Smooth muscle cell of bladder (primary cell): ENCODE measurements at places on chromosomes 6 and 20. TPM values are rescaled to one million over a fixed set of nuclear protein-coding genes. Genes with fewer than 3 reads are reported as not detected.

SPEF1 gene
- total RNA-seq: 0.14 and 0.28 TPM in 2 replicates

CLVS2 gene
- total RNA-seq: under 0.01 TPM in 2 replicates

TDP2 gene
- 27.4 and 46.0 TPM in 2 replicates for total RNA-seq

MYT1 gene
- total RNA-seq: not detected in 2 replicates

HSPA1A gene
- total RNA-seq: 63.6 and 87.8 TPM in 2 replicates

MCCD1 gene
- not detected in 2 replicates for total RNA-seq

TMEM74B gene
- 0.46 TPM in 1 of 2 replicates, not detected in the other for total RNA-seq
